Fibroblast of skin of left biceps (primary cell): ENCODE measurements at places on chromosomes 7 and 10.

- DNase-seq = no peak
These were observed 66.7 kb downstream of the HHEX start for GRCh38 chr10:92756201-92757065.

- no peak for DNase-seq
These were observed 15.4 kb downstream of the ACSL5 start for GRCh38 chr10:112389271-112389822.

DNA sequence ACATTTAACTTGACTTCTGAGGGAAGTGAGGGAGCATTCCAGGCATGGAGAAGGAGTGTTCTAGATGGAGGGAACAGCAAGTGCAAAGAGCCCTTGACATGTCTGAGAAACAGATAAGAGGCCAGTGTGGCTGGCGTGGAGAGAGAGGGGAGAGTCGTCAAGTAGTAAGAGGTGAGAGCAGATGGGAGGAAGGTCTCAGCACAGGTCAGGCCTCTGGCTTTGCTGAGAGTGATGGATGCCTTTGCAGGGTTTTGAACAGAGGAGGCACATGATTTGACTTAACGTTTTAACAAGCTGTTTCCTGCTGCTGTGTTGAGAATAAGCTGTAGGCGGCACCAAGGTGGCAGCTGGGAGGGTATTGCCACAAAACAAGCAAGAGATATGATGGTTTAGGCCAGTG is 97.2 kb downstream of the KAT6B start:
- DNase-seq = no peak

DNA sequence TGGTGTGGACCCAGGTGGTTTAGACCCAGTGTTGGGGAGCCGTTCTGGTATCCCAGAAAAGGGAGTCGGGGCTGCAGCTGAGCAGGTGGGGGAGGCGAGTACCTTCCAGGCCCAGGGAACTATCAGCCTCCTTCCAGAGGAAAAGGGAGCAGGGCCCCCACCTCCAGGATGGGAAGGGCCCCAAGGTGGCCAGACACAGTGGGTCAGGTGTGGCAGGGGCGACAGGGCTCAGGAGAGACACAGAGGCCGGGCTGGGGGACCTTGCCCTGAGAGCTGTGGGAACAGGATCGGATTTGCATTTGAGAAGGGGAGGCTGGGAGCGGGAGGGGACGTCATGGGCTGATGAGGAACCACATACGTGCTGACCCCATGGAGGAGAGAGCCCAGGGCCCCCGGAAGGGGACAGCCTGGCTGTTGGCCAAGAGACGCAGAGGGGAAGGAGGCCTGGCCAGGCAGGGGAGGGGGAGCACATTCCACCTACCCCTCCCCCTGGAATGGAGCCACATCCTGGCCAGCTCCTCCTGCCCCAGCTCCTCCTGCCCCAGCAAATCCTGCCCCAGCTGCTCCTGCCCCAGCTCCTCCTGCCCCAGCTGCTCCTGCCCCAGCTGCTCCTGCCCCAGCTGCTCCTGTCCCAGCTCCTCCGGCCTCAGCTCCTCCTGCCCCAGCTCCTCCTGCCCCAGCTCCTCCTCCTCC is 9.7 kb upstream of the TTYH3 start:
- DNase-seq = no peak

- DNase-seq = no peak
These were observed 97.2 kb downstream of the SLC25A13 start for GRCh38 chr7:96224685-96225084.

DNA sequence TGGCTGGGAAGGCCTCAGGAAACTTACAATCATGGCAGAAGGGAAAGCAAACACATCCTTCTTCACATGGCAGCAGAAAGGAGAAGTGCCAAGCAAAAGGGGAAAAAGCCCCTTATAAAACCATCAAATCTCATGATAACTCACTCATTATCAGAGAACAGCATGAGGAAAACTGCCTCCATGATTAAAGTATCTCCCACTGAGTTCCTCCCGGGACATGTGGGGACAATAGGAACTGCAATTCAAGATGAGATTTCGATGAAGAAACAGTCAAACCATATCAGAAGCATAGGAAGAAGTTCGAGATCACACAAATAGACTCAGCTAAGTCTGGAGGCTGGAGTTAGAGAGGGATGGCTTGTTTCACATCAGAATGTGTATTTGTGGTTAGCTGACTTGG is 869.4 kb upstream of the PHF14 start:
- no peak for DNase-seq

- DNase-seq = no peak
These were observed 2.9 kb downstream of the MNX1 start for GRCh38 chr7:157007470-157008066.

- DNase-seq = no peak
These were observed 17.6 kb upstream of the AKR1C3 start for GRCh38 chr10:5076615-5077014.

GRCh38 chr10:102431452-102432124 is 786 bp downstream of the CUEDC2 start:
- no peak for DNase-seq

DNA sequence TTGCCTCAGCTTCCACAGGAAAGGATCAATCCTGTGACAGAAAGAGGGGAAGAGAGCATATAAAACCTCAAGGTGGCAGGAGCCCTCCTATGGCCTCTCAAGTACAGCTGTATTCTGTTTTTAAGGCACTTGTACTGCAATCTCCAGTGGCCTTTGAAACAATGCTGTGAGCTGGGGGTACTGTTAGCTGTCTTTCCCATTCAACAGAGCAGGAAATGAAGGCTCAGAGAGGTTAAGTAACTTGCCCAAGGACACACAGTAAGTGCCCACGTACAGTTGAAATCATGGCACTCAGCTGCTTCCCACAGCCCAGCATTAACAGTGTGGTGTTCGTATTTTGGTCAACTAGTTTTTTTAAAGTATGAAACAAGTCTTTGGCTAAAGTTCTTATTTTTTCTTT is 34.0 kb downstream of the DUSP5 start:
- DNase-seq = no peak

DNA sequence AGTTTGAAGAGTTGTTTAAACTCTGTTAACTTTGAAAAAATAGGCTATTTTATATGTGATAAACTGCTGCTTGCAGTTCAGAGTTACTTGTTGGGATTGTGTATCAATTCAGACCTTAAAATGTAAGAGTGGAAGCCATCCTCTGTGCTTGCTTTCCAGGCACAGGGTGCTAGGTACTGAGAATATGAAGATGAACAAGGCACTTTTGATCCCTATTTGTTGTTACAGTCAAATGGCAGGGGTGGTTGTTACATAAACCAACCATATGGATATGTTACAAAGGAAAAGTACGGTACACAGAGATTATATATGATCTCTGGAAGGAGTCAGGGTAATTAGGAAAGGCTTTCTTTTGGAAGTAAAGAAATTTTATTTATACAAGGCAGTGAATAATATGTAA is 63.8 kb downstream of the REEP3 start:
- DNase-seq = no peak

GRCh38 chr7:139647085-139647484 is 123.6 kb downstream of the CLEC2L start:
- no peak for DNase-seq
